IPS DF 6.9 (cell line): ENCODE measurements at places on chromosomes 1 and 21.

- DNase-seq: no peak
These were observed 209.6 kb downstream of the PBX1 start for GRCh38 chr1:164768619-164769018.

DNA sequence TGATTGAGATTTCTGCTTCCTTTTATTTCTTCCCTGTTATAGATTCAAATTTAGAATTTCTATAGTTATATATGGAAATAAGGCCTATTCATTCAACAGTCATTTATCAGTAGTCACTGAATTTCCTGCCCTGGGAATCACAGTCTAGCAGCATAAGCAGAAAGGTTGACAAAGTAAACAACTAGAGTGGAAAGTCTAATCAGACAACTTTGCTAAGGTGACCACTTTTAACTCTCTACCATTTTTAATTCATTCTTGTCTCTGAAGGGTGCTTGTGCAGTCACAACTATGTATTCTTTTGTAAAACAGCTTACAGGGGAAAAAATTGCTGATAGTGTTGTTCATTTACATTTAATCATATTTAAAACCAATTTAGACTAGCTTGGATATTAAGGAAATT lies 66.1 kb upstream of the PLA2G4A start:
- DNase-seq: no peak

DNA sequence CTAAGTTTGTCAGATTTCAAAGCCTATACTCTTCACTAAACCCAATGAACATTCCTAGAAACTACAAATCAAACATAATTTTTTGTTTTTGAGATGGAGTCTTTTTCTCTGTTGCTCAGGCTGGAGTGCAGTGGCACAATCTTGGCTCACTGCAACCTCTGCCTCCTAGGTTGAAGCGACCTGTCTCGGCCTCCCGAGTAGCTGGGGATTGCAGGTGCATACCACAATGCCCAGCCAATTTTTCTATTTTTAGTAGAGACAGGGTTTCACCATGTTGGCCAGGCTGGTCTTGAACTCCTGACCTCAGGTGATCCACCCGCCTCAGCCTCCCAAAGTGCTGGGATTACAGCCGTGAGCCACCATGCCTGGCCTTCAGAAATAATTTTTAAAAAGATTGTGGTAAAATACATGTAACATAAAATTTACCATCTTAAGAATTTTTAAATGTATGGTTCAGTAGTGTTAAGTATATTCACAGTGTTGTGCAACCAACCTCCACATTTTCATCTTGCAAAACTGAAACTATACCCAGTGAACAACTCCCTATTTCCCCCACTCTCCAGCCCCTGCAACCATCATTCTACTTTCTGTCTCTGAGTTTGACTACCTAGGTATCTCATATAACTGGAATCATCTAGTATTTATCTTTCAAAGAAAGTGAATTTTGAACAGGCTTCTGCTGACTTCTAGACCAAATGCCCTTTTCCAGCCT lies 2.7 kb upstream of the CFAP141 start:
- DNase-seq: no peak

GRCh38 chr1:3663999-3664699 lies 11.8 kb downstream of the TP73 start:
- DNase-seq: no peak

DNA sequence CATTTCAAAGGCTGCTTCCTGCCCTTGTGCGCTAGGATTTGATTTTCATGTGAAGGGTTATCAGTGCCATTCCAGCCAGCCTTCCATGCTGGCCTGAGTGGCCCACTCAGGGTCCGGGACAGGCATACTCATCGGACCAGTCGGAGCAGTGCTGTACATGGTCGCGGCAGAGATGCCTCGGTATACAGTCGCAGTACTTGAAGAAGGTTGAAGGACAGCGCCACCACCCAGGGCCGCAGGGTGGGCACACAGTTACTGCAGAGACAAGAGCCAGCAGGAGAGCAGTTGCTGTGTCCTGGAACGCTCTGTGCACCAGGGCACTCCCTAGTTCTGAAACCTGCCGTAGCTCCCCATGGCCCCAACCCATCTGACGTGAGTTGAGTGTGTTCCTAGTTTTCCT lies 9.1 kb downstream of the LDLRAD1 start:
- DNase-seq: no peak

DNA sequence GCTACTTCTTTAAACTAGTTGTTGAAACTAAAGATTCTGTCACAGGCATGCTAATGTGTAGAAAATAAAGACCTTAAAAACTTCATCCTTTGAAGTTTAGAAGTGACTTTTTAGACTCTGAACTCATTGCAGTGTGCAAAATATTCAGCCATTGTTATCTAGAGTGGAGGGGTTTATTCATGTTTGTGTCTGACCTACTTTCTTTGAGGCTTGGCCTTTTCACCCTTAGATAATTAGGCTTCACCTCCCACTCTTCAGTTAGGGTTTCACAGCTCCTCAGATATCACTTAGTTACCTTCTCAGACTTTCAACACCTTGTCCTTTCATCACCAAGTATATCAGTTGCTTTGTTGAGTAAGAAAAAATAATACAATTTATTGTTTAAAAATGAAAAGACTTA lies 75.9 kb downstream of the IVNS1ABP start:
- no peak for DNase-seq

GRCh38 chr21:44304877-44305293 lies 5.0 kb downstream of the PFKL start:
- no peak for DNase-seq

GRCh38 chr21:43697758-43698643 lies 20.9 kb upstream of the PDXK start:
- DNase-seq: no peak

DNA sequence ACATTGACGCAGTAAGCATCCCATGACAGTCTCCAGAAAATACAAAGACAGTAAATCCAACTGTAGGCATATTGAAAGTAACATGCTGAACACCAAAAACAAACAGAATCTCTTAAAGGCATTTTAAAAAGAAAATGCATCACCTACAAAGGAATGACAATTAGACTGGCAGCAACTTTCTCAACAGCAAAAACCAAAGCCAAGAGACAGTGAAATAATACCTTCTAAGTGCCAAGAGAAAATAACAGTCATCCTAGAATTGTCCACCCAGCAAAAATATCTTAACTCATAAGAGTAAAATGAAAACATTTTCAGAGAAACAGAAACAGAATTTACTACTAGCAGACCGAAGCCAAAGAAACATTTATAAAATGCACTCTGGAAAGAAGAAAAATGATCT lies 20.0 kb downstream of the CCDC185 start:
- no peak for DNase-seq

- DNase-seq: peak; percentile 52
These were observed 31.2 kb downstream of the CDCP2 start for GRCh38 chr1:54121482-54122134.

DNA sequence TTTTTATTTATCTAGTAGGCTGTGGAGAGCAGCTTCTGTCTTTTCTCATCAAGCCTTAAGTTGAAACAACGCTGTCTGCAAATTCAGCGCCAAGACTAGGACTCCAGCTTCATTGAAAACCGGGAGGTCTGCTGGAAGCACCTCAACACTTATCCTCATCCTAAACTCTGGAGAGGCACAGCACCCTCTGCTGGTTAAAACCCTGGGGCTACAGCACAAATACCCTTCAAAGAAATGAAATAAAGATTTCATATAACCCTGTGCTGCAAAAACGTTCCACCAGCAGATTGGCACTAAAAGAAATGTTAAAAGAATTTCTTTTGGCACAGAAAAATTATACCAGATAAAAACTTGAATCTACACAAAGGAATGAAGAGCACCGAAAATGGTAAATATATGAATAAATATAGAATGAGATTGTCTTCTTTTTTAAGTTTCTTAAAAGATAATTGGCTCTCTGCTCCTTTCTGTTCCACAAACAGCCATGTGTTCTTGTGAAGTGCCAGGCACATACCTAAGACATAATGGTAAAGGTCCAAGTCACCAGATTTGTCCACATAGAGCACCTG lies 227.7 kb upstream of the SAMSN1 start:
- DNase-seq: peak; percentile 35

DNA sequence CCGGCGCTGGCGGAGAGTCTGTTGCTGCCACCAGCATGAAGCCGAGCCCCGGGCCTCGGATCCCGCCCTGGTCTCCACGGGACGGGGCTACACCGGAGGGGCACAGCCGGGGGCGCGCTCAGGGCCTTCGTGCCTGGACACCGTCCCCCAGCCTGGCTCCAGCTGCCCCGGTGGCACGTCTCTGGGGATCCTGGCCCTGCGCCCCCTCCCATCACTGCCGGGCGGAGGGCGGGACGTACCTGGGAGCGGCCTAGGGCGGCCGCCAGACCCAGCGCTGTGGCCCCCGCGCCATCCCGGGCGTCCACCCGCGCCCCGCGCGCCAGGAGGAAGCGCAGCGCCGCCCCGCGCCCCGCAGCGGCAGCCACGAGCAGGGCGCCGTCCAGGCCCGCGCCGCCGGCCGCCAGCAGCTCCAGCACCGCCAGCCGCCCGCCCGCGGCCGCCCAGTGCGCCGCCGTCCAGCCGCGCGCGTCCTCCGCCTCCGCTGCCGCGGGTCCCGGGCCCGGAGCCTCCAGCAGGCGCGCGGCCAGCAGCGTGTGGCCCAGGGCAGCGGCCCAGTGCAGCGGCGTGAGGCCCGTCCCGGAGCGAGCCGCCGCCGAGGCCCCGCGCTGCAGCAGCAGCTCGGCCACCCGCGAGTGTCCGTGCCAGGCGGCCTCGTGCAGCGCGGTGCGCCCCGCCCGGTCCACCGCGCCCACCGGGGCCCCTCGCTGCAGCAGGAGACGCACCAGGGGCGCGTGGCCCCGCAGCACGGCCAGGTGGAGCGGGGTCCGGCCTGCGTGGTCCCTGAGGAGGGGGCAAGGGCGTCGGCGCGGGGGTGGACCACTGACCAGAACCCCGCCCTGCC lies 1.0 kb downstream of the ANKRD65 start:
- DNase-seq: no peak

- no peak for DNase-seq
These were observed 234.6 kb upstream of the JUN start for GRCh38 chr1:59018446-59018845.

DNA sequence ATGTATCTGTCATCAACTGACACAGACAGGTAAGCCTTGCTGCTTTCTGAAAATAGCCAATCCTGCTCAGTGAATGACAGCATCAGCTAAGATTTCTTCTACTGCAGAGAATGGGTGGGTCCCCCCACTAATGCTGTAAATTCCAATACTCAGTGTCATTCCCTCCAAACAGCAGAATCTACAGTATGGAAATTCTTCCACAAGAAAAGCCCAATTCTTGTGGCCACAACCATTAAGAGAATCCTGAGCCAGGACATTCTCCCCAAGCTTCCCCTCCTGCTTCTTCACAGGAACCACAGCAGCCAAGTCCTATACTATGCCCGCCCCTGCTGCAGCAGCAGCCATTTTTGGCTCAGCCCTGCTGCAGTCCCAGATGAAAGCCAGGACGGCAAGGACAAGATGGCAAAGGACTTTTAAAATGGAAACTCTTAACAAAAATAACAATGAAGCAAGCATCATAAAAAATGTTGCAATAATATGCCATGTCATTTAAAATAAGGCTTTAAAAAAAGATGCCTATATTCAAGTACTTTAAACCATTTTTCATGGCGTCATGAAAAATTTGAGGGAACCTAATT lies 26.8 kb downstream of the EIF4G3 start:
- no peak for DNase-seq

GRCh38 chr1:225699336-225699735 lies 46.4 kb upstream of the ENAH start:
- no peak for DNase-seq

GRCh38 chr1:30536530-30536929 lies 186.9 kb downstream of the MATN1 start:
- no peak for DNase-seq

GRCh38 chr1:1542766-1543705 lies 2.6 kb upstream of the TMEM240 start:
- DNase-seq: no peak

DNA sequence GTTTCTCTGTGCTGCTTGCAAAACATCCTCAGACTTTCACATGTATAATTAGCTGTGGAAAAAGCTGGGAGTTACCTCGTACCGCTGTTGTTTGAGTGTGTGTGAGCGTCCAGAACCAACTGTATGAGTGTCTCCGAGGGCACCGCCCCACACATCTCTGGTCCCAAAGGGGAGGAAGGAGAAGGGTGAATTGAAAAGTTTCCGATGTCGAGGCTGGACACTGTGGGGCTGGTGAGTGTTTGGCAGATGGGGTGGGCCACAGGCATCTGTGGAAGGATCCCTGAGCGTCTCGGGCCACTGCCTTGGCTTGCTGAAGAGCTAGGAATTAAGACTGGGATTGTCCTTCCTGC lies 1.2 kb downstream of the ATP2B4 start:
- DNase-seq: no peak

- DNase-seq: no peak
These were observed 35.6 kb upstream of the USH2A start for GRCh38 chr1:216458812-216459211.

DNA sequence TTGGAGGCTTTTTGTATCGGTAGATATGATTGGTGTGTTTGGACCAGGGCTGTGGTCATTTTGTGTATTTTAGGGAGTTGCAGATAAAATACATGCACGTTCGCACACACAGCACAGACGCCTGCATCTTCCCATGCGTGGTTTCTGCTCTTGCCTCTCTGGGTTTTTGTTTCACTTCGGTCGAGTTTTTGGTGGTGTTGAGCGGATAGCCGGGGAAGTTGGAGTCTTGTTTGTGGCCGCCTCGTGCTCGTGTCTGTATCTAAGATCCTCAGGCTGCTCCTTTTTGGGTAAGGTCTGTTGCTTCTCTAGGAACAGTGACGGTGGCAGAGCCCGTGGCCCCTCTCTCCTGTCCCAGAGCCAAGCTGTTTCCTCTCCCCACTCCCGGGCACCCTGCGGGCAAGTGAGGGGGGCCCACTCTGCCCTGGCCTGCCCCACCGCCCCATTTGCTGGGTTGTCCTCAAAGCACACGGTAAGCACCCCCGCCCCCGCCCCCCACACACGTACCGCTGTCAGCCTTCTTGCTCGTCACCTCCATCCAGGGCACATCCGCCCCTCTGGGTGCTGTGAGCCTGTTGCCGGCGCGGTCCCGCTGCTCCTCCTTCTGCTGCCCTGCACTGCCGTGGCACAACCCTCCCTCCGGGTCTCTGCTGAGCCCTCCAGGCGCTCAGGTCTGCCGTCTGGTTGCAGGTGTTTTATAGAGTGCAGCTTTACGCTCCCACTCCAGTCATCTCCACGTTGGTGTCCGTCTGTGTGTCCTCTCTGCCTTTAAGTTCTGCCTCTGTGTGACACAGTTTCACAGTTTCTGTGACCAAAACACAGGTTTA lies 51.9 kb downstream of the AGPAT3 start:
- DNase-seq: no peak

GRCh38 chr21:35336534-35336933 lies 287.4 kb upstream of the RUNX1 start:
- DNase-seq: no peak

DNA sequence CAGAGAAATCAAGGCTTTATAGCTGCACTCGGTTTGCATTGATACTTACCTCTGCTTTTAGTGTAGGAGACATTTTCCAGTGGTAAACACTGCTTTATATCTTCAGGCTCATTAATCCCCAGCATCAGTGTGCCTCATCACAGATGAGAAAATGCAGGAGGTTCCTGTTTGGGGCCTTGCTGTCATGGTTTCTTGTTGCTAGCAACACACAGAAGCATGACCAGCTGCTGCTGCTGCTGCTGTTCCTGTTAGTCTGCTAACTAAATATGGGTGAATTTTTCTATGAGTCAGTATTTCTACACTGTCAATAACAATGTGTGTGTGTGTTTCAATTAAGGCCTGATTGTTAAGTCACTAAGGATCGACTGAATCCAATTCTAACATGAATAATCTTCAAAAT lies 85.8 kb upstream of the RGS1 start:
- no peak for DNase-seq

- peak; percentile 95 for DNase-seq
These were observed at the start of gene LIX1L for GRCh38 chr1:145957443-145958319. Gene LIX1L (minus strand): TSS chr1:145958017. CDS start chr1:145957927, 90 bp downstream.
